ENCODE measurements at places on chromosomes 3 and 15.

DNA sequence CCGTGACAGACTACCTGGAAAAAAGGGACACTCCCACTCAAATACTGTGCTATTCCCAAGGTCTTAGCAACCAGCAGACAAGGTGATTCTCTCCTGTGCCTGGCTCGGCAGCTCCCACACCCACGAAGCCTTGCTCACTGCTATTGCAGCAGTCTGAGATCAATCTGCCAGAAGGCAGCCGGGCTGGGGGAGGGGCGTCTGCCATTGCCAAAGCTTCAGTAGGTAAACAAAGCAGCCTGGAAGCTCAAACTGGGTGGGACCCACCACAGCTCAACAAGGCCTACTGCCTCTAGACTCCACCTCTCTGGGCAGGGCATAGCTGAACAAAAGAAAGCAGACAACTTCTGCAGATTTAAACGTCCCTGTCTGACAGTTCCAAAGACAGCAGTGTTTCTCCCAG is 128.4 kb upstream of the SETMAR start:
- DNase-seq = no peak
- no peaks in the 10 kb centered on the region for H3K27me3 ChIP-seq
- H3K4me1 ChIP-seq = no peaks in the 10 kb centered on the region
- H3K36me3 ChIP-seq = no peaks in the 10 kb centered on the region
- no peak overlapping the region for H3K27ac ChIP-seq
- no peak overlapping the region for H3K4me3 ChIP-seq

- no peaks in the 10 kb centered on the region for H3K4me1 ChIP-seq
- no peak overlapping the region for H3K4me3 ChIP-seq
- peaks cover 30% of the 10 kb centered on the region for H3K36me3 ChIP-seq
- no peaks in the 10 kb centered on the region for H3K27me3 ChIP-seq
Measured at GRCh38 chr3:50649451-50649931, 25.2 kb upstream of the DOCK3 start.

DNA sequence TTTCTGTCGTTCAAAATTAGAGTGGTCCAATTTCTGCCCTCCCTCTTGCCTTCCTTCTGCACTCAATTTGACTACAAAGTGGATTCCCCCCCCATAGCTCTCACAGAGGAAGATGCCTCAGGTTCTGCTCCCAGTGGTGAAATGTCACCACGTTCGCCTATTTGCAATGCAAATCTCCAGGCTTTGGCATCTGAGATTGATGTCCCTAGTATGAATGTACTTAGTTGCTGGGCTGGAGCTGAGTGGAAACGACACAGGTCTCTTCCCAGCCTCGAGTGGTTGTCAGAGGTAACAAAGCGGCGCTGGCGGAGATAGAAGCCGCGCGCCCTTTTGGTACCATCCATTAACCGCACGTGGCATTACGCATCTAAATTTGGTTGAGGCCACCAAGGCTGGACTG is 860.1 kb downstream of the MCTP2 start:
- no peaks in the 10 kb centered on the region for H3K27me3 ChIP-seq
- H3K4me1 ChIP-seq = no peaks in the 10 kb centered on the region
- H3K36me3 ChIP-seq = no peaks in the 10 kb centered on the region

DNA sequence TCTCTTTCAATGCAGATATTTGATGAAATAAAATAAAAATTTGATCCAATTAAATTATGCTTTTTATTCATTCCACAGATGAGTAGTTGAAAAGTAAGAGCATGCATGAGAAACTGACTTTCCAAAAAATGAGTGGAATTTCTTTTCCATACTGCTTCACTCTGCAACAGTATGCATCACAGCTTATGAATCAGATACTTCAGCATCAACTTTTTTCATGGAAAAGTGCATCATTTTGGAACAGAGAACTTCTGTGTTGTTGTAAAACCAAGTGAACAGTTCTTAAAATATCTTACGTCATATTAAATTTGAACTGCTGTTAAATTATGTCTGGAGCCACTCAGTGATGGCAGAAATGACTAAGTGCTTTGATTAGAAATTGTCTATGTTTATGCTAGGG is 16.7 kb upstream of the SLC7A14 start:
- no peak overlapping the region for H3K4me3 ChIP-seq
- no peaks in the 10 kb centered on the region for H3K4me1 ChIP-seq
- DNase-seq = no peak

DNA sequence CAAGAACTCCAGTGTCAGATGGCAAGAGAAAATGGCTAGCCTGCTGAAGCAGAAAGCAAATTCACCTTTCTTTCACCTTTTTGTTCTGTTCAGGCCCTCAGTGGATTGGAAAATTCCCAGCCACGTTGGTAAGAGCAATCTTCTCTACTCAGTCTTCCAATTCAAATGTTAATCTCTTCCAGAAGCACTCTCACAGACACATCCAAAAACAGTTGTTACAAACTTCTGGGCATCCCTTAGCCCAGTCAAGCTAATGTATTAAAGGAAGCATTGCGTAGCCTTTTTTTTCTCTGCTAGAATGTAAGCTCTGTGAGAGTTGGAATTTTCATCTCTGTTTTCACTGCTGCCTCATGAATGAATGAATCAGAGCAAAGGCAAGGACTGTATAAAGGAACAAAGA is 109.2 kb upstream of the ROBO2 start:
- no peak overlapping the region for H3K27ac ChIP-seq
- DNase-seq = no peak
- H3K36me3 ChIP-seq = no peaks in the 10 kb centered on the region

- no peak overlapping the region for H3K4me3 ChIP-seq
- peaks cover 3% of the 10 kb centered on the region for H3K36me3 ChIP-seq
- peak overlapping the region; percentile 69 for H3K27ac ChIP-seq
- H3K4me1 ChIP-seq = peaks cover 4% of the 10 kb centered on the region
- no peak for DNase-seq
Measured at GRCh38 chr3:195086885-195087284, 184.1 kb downstream of the XXYLT1 start.

- DNase-seq = no peak
- peaks cover 79% of the 10 kb centered on the region for H3K36me3 ChIP-seq
- no peaks in the 10 kb centered on the region for H3K27me3 ChIP-seq
- H3K27ac ChIP-seq = no peak overlapping the region
Measured at GRCh38 chr3:180611006-180611405, 9.0 kb downstream of the TTC14 start.

GRCh38 chr3:82509951-82510603 is 748.6 kb upstream of the GBE1 start:
- no peaks in the 10 kb centered on the region for H3K27me3 ChIP-seq
- no peaks in the 10 kb centered on the region for H3K36me3 ChIP-seq
- no peaks in the 10 kb centered on the region for H3K4me1 ChIP-seq
- DNase-seq = no peak
- H3K27ac ChIP-seq = no peak overlapping the region

- peaks cover 2% of the 10 kb centered on the region for H3K4me1 ChIP-seq
- H3K27ac ChIP-seq = no peak overlapping the region
- no peak overlapping the region for H3K4me3 ChIP-seq
- no peaks in the 10 kb centered on the region for H3K36me3 ChIP-seq
- DNase-seq = no peak
Measured at GRCh38 chr3:134646086-134646485, 4.7 kb downstream of the KY start.

- H3K36me3 ChIP-seq = peaks cover 34% of the 10 kb centered on the region
- no peaks in the 10 kb centered on the region for H3K27me3 ChIP-seq
- H3K27ac ChIP-seq = peak overlapping the region; percentile 100
- peaks cover 66% of the 10 kb centered on the region for H3K4me1 ChIP-seq
- DNase-seq = no peak
Measured at GRCh38 chr3:14434498-14435151, 32.2 kb downstream of the SLC6A6 start.

DNA sequence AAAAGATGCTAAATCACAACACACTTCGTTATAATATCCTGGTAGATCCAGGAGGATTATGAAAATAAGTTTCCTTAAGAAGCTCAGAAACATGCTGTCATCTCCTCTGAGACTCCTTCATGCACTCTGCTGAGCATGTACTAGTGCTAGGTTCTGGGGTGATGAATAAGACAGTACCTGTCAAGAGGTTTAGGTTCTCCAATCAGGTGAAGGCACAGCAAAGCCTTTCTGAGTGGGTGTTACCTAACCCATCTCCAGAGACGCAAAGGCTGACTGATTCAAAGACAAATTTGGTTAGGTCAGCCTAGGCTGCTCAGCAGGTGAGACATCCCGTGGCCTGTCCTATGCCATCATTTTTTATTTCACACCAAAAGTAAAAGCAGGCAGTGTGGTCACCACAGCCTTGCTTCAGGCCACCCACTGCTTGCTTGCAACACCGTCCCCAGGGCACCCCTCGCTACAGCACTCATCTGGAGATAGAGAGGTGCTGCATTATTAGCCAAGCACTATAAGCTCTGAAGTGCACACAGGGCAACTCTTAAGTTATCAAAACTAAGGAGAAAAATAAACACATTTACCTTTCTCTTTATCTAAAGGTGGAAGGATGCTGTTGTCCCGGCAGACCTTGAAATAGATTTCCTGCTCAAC is 117.2 kb downstream of the TJP1 start:
- H3K27ac ChIP-seq = no peak overlapping the region
- no peaks in the 10 kb centered on the region for H3K36me3 ChIP-seq
- H3K27me3 ChIP-seq = no peaks in the 10 kb centered on the region
- no peak overlapping the region for H3K4me3 ChIP-seq

DNA sequence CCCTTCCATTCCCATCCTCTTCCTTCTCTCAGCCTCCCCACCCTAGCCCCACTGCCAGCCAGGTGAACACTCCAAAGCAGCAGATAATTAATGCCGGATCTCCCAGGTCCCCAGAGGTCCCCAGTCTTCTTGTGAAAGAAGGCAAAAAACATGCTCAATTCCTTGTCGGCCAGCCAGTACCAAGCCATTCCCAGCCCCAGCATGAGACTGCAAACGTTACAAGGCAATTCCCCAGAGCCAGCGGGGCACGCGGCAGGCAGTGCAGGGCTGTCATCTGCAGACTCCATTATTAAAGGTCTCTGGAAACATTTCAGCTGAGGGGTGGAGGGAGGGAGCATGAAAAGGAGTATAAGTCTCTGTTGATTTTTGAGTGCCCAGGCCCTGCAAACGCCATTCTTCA is 117.8 kb downstream of the XXYLT1 start:
- DNase-seq = no peak
- peaks cover 10% of the 10 kb centered on the region for H3K4me1 ChIP-seq
- H3K4me3 ChIP-seq = no peak overlapping the region
- no peak overlapping the region for H3K27ac ChIP-seq

DNA sequence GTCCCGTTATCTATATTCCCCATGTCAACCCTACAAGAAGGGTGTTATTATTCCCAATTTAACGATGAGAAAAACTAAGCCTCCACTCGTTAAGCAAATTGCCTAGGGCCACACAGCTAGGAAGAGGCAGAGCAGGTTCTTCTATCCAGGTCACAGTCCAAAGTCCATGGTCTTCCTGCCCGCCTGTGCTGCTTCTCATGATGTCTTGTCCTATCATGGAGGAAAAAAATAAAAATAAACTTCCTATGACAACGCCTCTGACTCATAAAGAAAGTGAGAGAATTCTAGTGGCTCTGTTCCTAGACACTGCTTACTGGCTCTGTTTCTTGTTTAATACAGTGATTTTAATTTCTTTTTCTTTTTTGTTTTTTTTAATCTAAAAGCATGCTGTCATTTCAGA is 9.7 kb downstream of the COL8A1 start:
- no peaks in the 10 kb centered on the region for H3K27me3 ChIP-seq
- H3K36me3 ChIP-seq = no peaks in the 10 kb centered on the region
- no peak for DNase-seq
- H3K4me1 ChIP-seq = no peaks in the 10 kb centered on the region
- H3K4me3 ChIP-seq = no peak overlapping the region
- H3K27ac ChIP-seq = no peak overlapping the region

DNA sequence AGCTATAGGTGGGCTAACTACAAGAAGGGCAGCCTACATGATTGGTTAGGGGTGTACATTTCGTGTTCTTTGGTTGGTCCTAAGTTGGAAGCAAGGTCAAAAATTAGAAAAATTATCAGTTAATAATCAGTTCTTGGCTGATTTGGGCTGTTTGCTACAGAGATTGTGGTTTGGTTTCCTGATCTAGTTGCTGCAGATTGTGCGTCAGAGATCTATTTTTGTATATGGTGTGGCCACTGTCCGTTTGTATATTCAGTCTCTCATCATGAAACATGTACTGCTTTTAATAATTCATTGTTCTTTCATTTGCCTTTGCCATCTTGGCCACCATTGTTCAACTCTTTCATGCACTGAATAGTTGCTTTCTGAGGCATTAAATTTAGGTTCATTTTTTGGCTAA is 80.9 kb downstream of the LRRC3B start:
- H3K4me1 ChIP-seq = no peaks in the 10 kb centered on the region
- H3K4me3 ChIP-seq = no peak overlapping the region
- no peak overlapping the region for H3K27ac ChIP-seq
- H3K27me3 ChIP-seq = no peaks in the 10 kb centered on the region

- no peak overlapping the region for H3K4me3 ChIP-seq
- no peaks in the 10 kb centered on the region for H3K4me1 ChIP-seq
- no peaks in the 10 kb centered on the region for H3K27me3 ChIP-seq
Measured at GRCh38 chr3:166285001-166285400, 447.8 kb upstream of the BCHE start.

DNA sequence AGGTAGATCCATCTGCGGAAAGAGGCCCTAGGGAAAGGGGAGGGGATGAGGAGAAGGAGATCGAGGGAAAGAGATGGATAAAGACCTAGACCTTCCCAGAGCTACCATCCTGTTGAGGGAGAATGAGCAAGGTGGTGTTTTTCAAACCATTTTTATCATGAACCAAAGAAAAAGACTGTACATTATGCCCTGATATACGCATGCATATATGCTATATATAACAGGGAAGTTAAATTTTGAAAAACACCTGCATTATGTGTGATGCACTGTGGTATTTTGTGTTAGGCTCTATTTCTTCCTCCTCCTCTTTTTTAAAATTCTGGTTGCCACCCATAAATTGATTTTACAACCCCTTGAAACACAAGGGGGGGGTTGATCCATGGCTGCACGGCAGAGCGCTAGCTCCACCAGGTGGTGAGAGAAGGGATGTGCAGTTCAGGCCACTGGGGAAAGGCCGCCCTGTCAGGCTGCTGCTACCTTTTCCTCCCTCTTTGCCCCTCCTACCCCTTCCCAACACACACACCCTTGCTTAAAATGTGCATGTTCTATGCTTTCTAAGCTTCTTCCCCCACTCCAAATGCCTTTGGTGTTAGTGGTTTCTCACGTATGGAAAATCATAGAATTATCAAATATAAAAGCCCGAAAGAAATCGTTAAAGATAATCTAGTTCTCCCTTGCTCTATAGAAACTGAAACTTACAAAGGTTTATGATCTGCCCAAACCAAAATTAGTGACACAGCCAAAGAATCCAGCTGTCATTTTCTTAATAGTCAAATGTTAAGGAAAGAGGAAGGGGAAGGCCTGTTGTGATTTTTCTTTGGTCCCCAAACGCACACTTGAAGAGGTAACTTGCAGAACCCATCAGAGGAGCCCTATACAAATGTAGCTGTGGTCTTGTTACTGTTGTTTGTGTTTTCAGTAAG is 262.0 kb upstream of the UMPS start:
- no peaks in the 10 kb centered on the region for H3K36me3 ChIP-seq
- H3K27me3 ChIP-seq = peaks cover 19% of the 10 kb centered on the region
- DNase-seq = no peak
- no peaks in the 10 kb centered on the region for H3K4me1 ChIP-seq
